ENCODE measurements at places on chromosomes 7 and 10. TPM values are rescaled to one million over a fixed set of nuclear protein-coding genes. Genes with fewer than 3 reads are reported as not detected.

OR13A1 gene
- polyA plus RNA-seq: not detected

FAM25A gene
- polyA plus RNA-seq: not detected

TLX1 gene
- polyA plus RNA-seq: not detected

VPS50 gene
- polyA plus RNA-seq: 4.7 TPM

SH2B2 gene
- 2.3 TPM for polyA plus RNA-seq

CYP2C8 gene
- 5.7 TPM for polyA plus RNA-seq

GRID2IP gene
- not detected for polyA plus RNA-seq

NANOS1 gene
- 5.8 TPM for polyA plus RNA-seq

FAM204A gene
- polyA plus RNA-seq: 43.3 TPM

MSMB gene
- polyA plus RNA-seq: 19.0 TPM

ENTPD1 gene
- 6.0 TPM for polyA plus RNA-seq

ZNF786 gene
- 2.3 TPM for polyA plus RNA-seq

APBB1IP gene
- polyA plus RNA-seq: 3.7 TPM

SPDYE5 gene
- not detected for polyA plus RNA-seq

TMEM196 gene
- 0.03 TPM for polyA plus RNA-seq

ABCB4 gene
- not detected for polyA plus RNA-seq

ASAH2 gene
- polyA plus RNA-seq: 0.20 TPM

ELMO1 gene
- 10.2 TPM for polyA plus RNA-seq

ATP6V0A4 gene
- not detected for polyA plus RNA-seq

SLC25A40 gene
- 8.1 TPM for polyA plus RNA-seq

RSPH10B gene
- polyA plus RNA-seq: 0.08 TPM

CUBN gene
- 0.12 TPM for polyA plus RNA-seq

ALOX5 gene
- 7.4 TPM for polyA plus RNA-seq

TMEM26 gene
- 0.12 TPM for polyA plus RNA-seq

PLAU gene
- 9.6 TPM for polyA plus RNA-seq

GPR146 gene
- 10.8 TPM for polyA plus RNA-seq

TRIM74 gene
- polyA plus RNA-seq: 7.9 TPM

RSU1 gene
- polyA plus RNA-seq: 42.2 TPM

CTBP2 gene
- polyA plus RNA-seq: 41.2 TPM

ARHGAP22 gene
- 2.2 TPM for polyA plus RNA-seq

VWDE gene
- polyA plus RNA-seq: not detected

Measured in stomach (tissue), 19 donors.